ENCODE measurements at places on chromosomes 3 and 15. TPM values are rescaled to one million over a fixed set of nuclear protein-coding genes. Genes with fewer than 3 reads are reported as not detected.

SPRED1 gene
- 22.3 TPM for total RNA-seq

CASR gene
- not detected for total RNA-seq

ZNF609 gene
- 22.9 TPM for total RNA-seq

ALDH1L1 gene
- total RNA-seq: 88.3 TPM

GOLGA8O gene
- total RNA-seq: 0.33 TPM

ERC2 gene
- total RNA-seq: 1.3 TPM

EID1 gene
- 266 TPM for total RNA-seq

CCDC191 gene
- total RNA-seq: 10.8 TPM

SCAANT1 gene
- total RNA-seq: not detected

VGLL3 gene
- total RNA-seq: 48.5 TPM

SSUH2 gene
- 0.15 TPM for total RNA-seq

NANOGP8 gene
- total RNA-seq: 1.3 TPM

MKRN2OS gene
- 3.6 TPM for total RNA-seq

ISLR gene
- 88.0 TPM for total RNA-seq

SLC28A1 gene
- total RNA-seq: 0.59 TPM

GNAT1 gene
- total RNA-seq: not detected

DPPA2 gene
- not detected for total RNA-seq

NR1I2 gene
- 0.98 TPM for total RNA-seq

CHL1 gene
- 40.3 TPM for total RNA-seq

DLEC1 gene
- total RNA-seq: 0.98 TPM

ULK4 gene
- 31.8 TPM for total RNA-seq

CPN2 gene
- not detected for total RNA-seq

NUDT16 gene
- total RNA-seq: 86.7 TPM

ADAMTS7 gene
- 6.2 TPM for total RNA-seq

MAP3K13 gene
- 34.7 TPM for total RNA-seq

NPAP1 gene
- total RNA-seq: not detected

ZCWPW2 gene
- 1.3 TPM for total RNA-seq

PTX3 gene
- 36.9 TPM for total RNA-seq

CCDC54 gene
- total RNA-seq: 0.33 TPM

KNL1 gene
- total RNA-seq: 1.3 TPM

FGD5 gene
- total RNA-seq: 7.3 TPM

PLA2G4E gene
- total RNA-seq: not detected

CATSPER2 gene
- total RNA-seq: 6.6 TPM

CRABP1 gene
- 14.5 TPM for total RNA-seq

MYZAP gene
- total RNA-seq: 16.7 TPM

ZNF592 gene
- total RNA-seq: 18.4 TPM

C2CD4A gene
- total RNA-seq: not detected

KPNA4 gene
- 25.2 TPM for total RNA-seq

TYRO3 gene
- 8.8 TPM for total RNA-seq

PLS1 gene
- total RNA-seq: 15.7 TPM

SEMA3G gene
- 70.1 TPM for total RNA-seq

MEIS2 gene
- 18.2 TPM for total RNA-seq

All from breast epithelium (tissue), 4 donors.